ENCODE measurements at places on chromosomes 7 and 10.

GRCh38 chr10:13788320-13788600 lies 201.5 kb downstream of the PRPF18 start:
- no peak for DNase-seq

DNA sequence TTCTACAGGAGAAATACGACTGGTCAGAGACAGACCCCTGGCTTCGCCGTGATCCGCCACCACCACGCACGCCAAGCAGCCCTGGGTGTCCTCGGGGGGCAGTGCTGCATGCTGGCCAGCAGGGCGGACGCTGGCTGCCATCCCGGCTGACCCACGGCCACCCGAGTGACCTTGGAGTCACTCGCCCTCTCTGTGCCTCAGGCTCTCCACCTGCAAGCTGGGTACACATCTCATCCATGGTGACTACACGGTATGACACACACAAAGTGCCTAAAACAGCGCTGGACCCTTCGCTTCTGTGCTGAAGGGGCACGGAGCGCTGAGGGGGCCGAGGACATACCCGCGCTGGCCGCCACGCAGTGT lies 62.0 kb upstream of the RNF32 start:
- no peak for DNase-seq

DNA sequence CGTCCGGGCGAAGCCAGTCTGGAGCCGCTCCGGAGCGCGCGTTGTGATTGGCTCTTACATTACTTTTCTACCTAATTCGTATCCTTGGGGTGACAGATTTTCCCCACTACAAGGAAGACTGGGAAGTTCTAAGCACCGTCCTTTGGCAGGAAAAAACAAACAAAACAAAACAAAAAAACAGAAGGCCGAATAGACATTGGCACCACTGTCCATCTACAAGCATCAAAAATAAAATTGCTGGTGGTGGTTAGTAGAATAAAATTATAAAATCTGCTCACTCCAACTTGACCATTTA lies 651 bp upstream of the SKAP2 start:
- DNase-seq, result no peak

- DNase-seq, result peak; percentile 61
Observed at GRCh38 chr10:3786295-3787015, 1.4 kb upstream of the KLF6 start.

DNA sequence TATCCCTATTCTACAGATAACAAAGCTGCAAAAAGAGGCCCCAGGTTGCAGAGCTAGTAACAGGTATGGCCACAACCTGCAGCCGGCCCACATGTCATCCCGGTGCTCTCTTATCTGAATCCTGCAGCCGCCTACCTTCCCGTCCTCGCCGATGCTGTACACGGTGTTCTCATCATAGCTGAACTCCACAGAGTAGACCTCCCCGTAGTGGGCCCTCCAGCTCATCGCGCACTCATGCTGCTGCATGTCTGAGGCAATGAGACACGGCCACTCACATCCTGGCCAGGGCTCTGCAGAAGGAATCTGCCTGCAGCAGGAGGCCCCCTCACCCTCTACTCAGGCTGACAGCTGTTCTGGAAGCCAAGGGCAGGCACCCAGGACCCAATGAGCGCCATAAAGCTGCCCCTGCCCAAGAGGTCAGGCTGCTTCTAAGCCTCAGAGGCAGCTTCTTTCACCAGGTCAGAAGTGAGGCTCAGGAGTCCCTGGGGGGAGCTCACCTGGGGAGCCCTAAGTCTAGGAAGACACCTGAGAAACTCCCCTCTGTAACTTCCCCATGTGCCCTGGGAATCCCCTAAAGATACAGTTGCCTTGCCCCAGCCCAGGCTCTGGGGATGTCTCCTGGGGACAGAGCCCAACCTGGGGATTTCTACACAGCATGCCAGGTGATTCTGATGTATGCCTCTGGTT lies 17.9 kb upstream of the CYREN start:
- DNase-seq, result no peak

DNA sequence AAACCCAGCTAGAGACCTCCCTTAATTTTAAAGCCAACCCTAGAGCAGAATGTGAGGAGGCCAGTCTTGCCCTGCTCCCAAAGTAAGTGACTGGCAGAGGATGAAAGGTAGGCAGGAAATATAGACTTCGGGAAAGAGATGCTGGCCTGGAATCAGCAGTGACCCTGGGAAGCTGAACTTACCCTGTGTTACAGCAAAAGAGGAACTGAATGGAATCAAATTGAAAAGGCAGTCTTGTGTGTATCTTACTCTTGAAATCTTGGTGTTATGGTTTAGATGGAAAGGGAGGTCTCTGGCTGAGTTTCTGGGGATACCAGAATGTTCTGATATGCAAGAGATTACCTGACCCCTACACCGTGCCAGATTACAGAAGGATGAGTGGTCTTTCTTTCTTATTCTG lies 7.9 kb upstream of the CFAP43 start:
- DNase-seq, result no peak

- DNase-seq, result no peak
Observed at GRCh38 chr7:25926891-25927625, 224.9 kb upstream of the NFE2L3 start.

DNA sequence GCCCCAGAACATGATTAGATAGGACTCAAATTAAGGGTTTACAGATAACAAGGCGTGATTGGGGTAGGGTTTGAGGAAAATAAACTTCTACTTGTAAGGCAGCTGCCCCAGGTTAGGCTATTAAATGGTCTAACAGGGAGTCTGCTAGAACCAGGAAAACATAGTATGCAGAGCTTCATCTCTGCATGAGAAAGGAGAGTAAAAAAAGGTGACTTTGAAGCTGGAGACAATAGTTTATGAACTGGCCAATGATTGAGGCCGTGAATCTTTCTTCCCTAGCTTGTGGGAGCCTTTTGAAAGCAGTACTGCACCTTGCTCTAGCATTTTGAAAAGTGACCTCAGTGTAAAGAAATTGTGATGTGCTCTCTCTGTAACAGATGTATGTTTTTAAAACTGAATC lies 48.5 kb upstream of the STARD3NL start:
- DNase-seq, result no peak

DNA sequence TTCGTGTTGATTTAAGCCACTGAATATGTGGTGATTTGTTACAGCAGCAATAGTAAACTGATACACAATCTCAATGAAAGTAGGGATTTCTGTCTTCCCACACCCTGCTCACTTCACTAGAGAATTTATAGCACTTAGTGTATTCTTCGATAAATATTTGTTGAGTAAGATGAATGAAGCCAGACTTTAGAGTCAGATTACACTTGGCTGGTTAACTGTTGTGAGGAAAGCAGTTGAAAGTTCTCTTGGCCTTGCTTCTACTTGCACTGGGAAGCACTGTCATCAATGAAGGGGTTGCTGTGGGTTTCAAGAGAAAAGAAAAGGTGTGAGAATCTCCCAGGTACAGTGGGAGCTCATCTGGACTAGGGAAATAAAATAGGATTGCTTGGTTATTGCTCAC lies 82.1 kb upstream of the IGFBP3 start:
- no peak for DNase-seq

GRCh38 chr7:102072003-102072402 lies 214.7 kb upstream of the SH2B2 start:
- DNase-seq, result no peak

- peak; percentile 44 for DNase-seq
Observed at GRCh38 chr7:148882841-148883265, 1.2 kb downstream of the EZH2 start.

DNA sequence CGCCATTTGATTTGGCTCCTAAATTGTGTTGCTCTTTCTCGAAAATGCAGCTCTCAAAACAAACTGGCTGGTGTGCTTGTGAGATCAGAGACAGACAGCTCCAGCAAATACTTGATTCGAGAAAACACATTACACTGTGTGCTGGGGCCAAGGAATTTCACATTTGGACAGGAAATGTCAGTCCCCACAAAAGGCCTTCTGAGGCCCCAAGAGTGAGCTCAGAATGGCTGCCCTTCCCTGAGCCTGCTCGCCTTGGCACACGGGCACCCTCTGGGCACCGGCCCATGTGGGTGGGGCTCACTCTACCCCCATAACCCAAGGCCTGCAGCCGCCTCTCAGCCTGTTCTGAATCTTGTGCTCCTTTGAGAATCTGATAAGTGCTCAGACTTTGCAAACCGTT lies 13.9 kb upstream of the HSPA12A start:
- no peak for DNase-seq

GRCh38 chr7:19146699-19147098 lies 1.5 kb upstream of the FERD3L start:
- DNase-seq, result no peak

- DNase-seq, result no peak
Observed at GRCh38 chr10:100008708-100009282, 952 bp downstream of the DNMBP start.

DNA sequence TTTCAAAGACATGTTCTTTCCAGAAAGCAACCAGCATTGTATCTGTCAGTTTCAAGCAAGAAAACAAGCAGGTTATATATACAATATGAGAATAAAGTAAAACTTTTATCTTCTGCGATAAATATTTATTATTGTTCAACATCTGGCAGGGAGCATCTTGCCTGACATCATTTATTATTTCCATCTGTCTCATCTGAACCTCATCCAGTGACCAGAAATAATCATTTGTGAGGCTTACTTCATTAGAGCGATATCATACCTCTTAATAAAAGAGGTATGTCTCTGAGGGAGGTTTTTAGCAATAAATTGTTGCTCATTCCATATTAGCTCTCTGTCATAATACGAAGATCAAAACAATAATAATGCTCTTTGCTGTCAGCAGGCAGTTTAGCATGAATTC lies 226.1 kb downstream of the CDC14C start:
- no peak for DNase-seq

DNA sequence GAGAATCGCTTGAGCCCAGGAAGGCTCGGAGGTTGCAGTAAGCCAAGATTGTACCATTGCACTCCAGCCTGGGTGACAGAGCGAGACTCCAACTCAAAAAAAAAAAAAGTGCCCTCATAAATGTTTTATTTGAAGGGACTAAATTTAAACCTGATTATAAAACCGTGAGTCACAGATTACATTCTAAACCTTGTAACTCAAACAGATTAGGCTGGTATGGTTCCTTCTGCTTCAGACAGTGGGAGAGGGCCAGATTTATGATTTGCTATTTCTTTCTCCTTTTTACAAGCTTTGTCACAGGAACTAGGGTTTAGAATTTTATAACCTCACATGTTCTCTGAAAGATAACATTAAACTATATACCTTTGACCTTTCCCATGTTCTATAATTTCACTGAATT lies 801.2 kb upstream of the ZWINT start:
- DNase-seq, result no peak

GRCh38 chr10:12448340-12448728 lies 99.0 kb downstream of the CAMK1D start:
- no peak for DNase-seq

DNA sequence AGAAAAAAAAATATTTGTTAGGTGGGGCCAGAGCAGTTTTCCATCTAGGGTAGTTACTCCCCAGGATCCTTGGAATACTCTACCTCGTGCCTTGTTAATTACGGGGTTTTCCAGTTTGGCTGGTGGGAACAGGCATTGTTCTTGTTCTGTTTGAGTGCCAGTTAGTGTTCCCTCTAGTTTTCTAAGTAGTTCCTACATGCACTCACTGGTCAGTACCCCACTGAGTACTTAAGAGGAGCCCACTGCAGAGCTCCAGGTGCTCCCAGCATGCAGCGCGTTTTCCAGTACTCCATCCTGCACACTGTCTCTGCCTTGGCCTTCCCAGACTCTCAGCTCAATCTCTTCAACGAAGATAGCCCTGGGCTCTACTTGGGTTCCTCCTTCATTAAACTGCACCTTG lies 58.0 kb downstream of the AHCYL2 start:
- no peak for DNase-seq

DNA sequence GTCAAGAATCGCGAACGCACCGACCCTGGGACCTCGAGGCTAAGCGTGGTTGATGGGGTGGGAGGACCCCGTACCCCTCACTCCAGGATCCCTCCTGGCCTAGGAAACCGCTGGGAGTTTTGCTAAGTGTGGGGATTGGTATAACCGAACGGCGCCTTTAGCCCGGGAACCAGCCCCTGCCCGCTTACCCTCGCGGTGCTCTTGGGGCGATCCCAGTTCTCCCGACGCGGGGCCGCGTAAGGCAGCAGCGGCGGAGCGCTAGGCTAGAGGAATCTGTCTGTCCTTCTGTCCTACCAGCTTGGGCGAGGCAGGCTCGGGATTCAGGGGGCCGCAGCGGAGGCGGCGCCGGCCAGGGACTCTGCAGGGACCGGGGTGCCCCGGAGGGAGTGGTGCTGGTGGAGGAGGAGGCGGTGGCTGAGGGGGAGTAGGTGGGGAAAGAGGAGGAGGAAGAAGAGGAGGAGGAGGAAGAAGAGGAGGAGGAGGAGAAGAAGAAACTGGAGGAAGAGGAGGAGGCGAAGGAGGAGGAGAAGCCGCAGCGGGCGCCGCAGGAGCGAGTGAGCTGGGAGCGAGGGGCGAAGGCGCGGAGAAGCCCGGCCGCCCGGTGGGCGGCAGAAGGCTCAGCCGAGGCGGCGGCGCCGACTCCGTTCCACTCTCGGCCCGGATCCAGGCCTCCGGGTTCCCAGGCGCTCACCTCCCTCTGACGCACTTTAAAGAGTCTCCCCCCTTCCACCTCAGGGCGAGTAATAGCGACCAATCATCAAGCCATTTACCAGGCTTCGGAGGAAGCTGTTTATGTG lies 439 bp upstream of the EMX2 start:
- no peak for DNase-seq

GRCh38 chr7:1674161-1675035 lies 4.3 kb downstream of the ELFN1 start:
- no peak for DNase-seq

DNA sequence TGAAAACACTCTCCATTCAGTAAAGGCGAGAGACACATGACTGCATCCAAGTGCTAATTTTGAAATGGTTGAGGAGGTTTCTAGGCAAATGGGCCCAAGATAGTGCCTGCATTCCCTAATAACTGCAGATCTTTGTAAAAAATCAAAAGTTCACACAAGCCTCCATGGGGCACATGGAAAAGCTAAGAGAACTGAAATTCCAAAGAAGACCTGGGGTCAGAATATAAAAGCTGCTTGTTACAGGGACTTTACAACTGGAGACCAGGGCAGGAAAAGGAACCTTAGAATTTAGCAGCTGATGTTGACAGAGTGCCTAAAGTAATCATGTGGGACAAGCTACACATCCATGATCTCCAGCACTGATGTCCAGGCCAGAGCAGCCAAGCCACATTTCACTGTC lies 10.0 kb upstream of the ABI1 start:
- no peak for DNase-seq
